Activated B cell treated with CpG ODN at 0.5 μM for 24 hours (primary cell): ENCODE measurements at places on chromosomes 4 and X. TPM values are rescaled to one million over a fixed set of nuclear protein-coding genes. Genes with fewer than 3 reads are reported as not detected.

The HS3ST1 gene
- 0.59 and 2.1 TPM in 2 replicates for total RNA-seq

The FBXL5 gene
- total RNA-seq: 29.9 and 32.1 TPM in 2 replicates

The CTAG2 gene
- total RNA-seq: not detected in 2 replicates

The PABPC1L2A gene
- total RNA-seq: not detected in 2 replicates

The RAB39B gene
- 7.9 and 8.1 TPM in 2 replicates for total RNA-seq
